ENCODE measurements at places on chromosomes 16 and 17. TPM values are rescaled to one million over a fixed set of nuclear protein-coding genes. Genes with fewer than 3 reads are reported as not detected.

The FOXO3B gene
- 0.88 TPM for total RNA-seq

The OR2C1 gene
- total RNA-seq, result 0.22 TPM

The MT4 gene
- total RNA-seq, result not detected

- no peak for DNase-seq
- H3K27ac ChIP-seq, result no peak overlapping the region
- no peaks in the 10 kb centered on the region for H3K4me1 ChIP-seq
Observed at GRCh38 chr17:6506679-6507231, 49.6 kb downstream of the PITPNM3 start.

DNA sequence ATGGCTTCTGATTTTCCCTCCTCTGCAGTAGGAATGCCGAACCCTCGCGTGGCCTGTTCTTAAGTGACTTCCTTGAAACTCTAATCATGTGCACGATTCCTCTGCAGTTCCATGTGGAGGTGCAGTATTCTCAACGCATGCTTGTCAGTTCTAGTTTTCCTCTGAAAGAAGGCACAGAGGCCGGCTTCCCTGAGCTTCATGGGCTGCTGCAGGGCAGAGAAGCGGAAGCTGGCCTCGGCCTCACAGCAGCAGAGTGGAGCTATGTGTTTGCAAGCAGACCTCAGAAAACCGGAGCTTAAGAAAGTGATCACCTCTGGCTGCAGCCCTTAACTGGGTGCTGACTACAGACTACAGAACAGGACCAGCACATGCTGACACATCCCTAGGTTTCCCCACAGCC is 500.7 kb downstream of the GRIN2A start:
- no peak overlapping the region for H3K4me3 ChIP-seq
- H3K36me3 ChIP-seq, result no peaks in the 10 kb centered on the region
- DNase-seq, result no peak
- no peak overlapping the region for H3K27ac ChIP-seq

DNA sequence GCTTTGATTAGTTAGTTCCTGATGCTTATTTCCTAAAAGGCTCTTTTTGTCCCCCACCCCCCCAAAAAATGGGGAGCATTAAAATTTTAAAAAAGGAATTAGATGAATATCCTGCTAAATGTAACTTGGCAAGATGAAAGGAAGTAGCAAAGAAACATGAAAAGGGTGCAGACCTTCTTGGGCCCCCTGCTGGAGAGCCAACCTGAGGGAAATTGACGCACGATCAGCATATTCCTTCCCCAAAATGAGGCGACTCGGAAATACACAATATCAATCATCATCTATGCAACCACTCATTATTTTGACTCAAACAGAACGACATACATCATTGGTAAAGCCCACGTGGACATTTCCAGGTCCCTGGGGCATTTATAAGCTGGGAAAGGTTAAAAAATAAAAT is 59.7 kb downstream of the GRIN2A start:
- no peak overlapping the region for H3K27ac ChIP-seq
- DNase-seq, result no peak
- peaks cover 10% of the 10 kb centered on the region for H3K4me1 ChIP-seq
- H3K4me3 ChIP-seq, result peak overlapping the region; percentile 21
- H3K36me3 ChIP-seq, result no peaks in the 10 kb centered on the region

DNA sequence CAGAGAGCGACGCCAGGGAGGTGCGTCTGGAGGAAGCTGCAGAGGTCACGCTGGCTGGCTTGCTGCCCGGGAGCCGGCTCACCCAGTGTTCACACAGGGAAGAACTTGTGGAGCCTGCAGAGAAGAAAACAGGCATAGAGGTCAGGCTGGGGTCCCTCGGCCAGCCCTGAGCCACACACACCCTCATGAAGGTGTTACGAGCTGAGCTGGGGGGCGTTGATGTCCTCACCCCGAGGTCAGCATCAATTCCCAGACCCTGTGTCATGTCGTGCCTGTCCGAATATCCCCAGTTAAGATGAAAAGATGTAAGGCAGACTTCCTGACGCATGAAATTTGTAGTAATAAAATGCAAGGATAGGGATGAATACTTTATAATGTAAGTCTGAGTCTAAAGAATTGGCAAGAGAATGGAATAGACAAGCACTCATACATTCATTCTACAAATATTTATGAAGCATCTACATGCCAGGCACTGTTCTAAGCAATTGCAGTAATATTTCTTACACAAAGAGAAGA is 77.1 kb downstream of the USP31 start:
- H3K27ac ChIP-seq, result peak overlapping the region; percentile 92
- H3K36me3 ChIP-seq, result peaks cover 47% of the 10 kb centered on the region
- peaks cover 62% of the 10 kb centered on the region for H3K4me1 ChIP-seq
- no peaks in the 10 kb centered on the region for H3K27me3 ChIP-seq

GRCh38 chr17:49890852-49891251 is 43.0 kb upstream of the TAC4 start:
- H3K4me1 ChIP-seq, result peaks cover 10% of the 10 kb centered on the region
- H3K36me3 ChIP-seq, result no peaks in the 10 kb centered on the region
- peaks cover 99% of the 10 kb centered on the region for H3K27me3 ChIP-seq
- no peak overlapping the region for H3K27ac ChIP-seq
- H3K4me3 ChIP-seq, result no peak overlapping the region

DNA sequence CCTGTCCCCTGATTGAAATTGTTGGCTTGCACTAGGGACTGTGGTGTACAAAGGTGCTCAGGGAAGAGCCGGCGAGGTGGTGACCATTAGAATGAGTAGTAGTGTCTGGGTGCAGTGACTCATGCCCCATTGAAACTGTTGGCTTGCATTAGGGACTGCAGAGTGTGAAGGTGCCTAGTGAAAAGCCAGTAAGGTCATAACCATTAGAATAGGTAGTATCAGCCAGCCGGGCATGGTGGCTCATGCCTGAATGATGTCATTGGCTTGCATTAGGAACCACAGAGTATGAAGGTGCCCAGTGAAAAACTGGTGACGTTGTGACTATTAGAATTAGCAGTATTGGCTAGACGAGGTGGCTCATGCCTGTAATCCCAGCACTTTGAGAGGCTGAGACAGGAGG is 78.9 kb downstream of the ABCC6 start:
- H3K27me3 ChIP-seq, result no peaks in the 10 kb centered on the region
- H3K27ac ChIP-seq, result no peak overlapping the region
- H3K4me3 ChIP-seq, result no peak overlapping the region
- peaks cover 7% of the 10 kb centered on the region for H3K4me1 ChIP-seq
- DNase-seq, result no peak

DNA sequence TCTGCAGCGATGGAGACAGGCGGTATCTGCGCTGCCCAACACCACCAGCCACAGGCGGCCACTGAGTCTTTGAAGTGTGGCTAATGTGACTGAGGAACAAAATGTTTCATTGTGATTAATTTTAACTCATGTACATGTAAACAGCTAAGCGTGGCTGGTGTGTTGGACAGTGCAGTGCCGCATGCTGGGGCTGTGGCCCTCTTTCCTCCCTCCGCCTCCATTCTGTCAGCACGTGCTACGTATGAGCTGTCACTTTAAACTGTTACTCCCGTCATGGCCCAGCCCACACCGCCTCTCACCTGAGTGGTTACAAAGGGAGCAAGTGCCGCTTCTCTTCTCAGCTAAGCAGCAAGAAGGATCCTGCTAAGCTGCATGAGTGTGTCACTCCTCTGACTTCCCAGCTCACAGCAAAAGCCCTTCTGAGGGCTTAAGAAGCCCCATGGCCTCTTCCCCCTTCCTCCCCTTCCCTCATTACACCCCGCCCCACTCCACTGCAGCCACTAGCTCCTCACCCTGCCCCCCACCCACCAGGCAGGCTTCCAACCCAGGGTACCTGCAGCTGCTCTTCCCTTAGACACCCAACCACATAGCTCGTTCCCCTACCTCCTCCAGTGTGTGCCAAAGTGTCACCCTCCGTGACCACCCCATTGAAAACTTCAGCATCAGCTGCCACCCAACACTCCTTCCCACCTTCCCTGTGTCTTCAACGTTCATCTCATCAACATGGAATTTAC is 15.0 kb downstream of the HASPIN start:
- H3K36me3 ChIP-seq, result no peaks in the 10 kb centered on the region
- peak overlapping the region; percentile 55 for H3K4me3 ChIP-seq
- H3K27me3 ChIP-seq, result peaks cover 9% of the 10 kb centered on the region
- DNase-seq, result no peak
- H3K4me1 ChIP-seq, result peaks cover 16% of the 10 kb centered on the region

DNA sequence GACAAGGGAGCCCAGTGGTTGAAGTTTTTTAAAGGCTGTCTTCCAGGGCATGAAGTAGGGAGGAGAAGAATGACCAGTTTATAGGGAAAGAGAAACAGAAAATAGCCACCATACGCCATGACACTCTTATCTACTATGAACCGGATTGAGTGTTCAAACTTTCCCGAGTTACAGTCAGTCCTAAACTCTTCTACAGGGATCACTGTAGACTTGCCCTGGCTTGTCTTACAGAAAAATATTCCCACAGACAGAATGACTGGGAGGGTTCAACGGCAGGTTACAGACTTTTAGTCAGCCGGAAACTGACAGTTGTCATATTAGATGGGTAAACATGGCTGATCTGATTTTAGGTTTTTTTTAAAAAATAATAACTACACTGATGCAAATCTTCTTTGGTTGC is 662.5 kb upstream of the SOX9 start:
- H3K4me3 ChIP-seq, result no peak overlapping the region
- H3K36me3 ChIP-seq, result no peaks in the 10 kb centered on the region
- no peaks in the 10 kb centered on the region for H3K4me1 ChIP-seq
- H3K27me3 ChIP-seq, result no peaks in the 10 kb centered on the region
